ENCODE measurements at places on chromosomes 2 and 18. TPM values are rescaled to one million over a fixed set of nuclear protein-coding genes. Genes with fewer than 3 reads are reported as not detected.

SLC19A3 gene
- total RNA-seq = 537 TPM

ADGRF3 gene
- total RNA-seq = not detected

NAB1 gene
- total RNA-seq = 65.0 TPM

CGREF1 gene
- 1.3 TPM for total RNA-seq

SLC4A5 gene
- total RNA-seq = 3.0 TPM

GRCh38 chr2:43925431-43925830 is 70.4 kb downstream of the LRPPRC start:
- DNase-seq = no peak

DNA sequence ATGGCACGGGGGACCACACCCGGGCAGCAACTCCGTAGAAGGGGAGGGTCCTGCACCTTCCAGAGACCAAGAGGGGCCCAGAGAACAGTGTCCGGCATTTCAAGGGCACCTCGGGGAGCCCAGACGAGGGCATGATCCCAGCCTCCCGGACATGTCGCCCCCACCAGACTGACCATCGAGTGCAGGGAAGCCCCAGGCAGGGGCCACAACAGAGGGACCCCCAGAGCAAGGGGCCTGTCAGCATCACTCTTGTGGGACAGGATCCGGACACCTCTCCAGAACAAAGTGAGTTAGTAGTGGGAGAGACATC is 50.4 kb upstream of the CTDP1 start:
- peak; percentile 4 for DNase-seq

DNA sequence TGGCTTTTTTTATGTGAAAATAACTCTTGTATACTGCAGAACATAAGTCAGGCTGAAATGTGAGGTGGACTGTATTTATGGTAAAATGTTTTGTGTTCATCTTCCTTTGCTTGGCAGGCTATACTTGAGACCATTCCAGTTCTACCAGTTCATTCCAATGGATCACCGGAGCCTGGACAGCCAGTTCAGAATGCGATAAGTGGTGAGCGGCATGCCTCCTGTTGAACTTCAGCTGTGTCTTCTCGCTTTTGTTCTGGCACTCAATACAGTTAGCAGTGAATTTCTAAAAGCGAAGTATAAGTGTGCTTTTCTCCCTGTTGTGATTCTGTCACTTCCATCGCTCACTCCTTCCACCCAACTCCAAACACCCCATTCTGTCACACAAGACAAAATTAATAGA is 138.5 kb downstream of the ARHGAP28 start:
- no peak for DNase-seq

DNA sequence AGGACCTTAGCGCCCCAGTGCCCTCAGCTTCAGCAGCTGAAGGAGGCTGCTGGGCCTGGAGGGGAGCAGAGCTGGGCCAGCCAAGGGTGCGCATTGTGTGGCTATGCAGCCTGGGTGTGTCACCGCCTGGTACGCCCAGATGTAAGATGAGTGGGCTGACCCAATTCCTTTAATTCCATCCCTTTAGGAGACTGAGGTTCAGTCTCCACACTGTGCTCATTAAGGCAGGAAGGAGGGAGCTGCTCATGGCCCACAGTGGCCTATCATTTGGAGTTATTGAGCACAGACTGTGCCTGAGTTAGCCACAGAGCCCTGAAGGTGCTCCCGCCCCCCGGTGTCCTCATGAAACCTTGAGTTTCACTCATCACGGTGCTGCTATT is 194.1 kb upstream of the GLI2 start:
- no peak for DNase-seq

DNA sequence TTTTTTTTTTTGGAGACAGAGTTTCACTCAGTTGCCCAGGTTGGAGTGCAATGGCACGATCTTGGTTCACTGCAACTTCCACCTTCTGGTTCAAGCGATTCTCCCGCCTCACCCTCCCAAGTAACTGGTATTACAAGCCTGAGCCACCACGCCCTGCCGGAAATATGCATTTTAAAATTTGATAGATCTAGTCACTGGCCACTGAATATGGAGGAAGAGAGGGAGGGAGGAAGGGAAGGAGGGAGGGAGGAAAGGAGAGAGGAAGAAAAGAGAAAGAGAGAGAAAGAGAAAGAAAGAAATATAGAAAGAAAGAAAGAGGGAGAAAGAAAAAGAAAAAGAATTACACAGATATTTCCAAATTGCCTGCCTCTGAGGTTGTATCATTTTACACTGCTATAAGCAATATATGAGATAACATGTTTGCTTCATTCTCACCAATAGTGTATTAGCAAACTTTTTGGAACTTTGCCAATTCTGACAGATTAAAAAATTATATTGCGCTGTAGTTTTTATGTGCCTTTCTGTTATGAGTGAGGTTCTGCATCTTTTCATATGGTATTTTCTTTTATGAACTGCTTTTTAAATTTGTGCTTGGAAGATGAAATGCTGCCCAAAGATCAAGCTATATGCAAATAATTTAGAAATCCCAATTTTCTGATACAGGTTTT is 161.2 kb upstream of the MAP3K20 start:
- DNase-seq = no peak

All from omental fat pad (tissue), 4 donors.